Inflammatory macrophage treated with lipopolysaccharide for 1 hour (primary cell): ENCODE measurements at places on chromosomes 16 and 17.

DNA sequence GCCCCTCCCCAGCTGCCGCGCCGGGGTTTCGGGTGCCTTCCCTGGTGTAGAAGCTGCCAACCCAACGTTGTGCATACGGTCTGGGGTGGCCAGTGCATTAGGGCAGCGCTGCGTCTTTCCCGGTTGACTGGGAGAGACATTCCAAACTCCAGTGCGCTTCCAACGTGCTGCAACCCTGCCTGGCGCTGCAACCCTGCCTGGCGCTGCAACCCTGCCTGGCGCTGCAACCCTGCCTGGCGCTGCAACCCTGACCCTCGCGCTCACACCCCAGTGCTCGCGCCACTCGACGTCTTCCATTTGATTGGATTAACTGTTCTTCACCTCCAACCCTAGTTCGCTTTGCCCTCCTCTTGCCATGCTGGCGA, 488 bp upstream of the HAP1 start:
- DNase-seq: no peak

DNA sequence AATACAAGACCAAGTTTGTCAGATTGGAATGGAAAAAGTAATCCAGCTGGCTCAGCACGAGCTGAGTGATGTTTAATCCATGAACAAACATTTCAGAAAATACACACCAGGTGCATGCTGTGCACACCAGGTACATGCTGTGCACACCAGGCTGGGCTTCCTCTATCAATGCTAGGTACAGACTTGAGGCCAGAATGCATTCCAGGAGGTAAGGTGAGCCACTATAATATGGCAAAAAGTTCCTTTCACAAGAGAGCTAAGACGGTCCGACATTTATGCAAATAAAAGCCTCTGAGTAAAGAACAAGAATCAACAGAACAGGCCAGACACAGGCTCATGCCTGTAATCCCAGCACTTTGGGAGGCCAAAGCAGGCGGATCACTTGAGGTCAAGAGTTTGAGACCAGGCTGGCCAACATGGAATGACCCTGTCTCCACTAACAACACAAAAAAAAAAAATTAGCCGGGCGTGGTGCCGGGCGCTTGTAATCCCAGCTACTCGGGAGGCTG, 128.2 kb downstream of the ZNF778 start:
- no peak for DNase-seq

DNA sequence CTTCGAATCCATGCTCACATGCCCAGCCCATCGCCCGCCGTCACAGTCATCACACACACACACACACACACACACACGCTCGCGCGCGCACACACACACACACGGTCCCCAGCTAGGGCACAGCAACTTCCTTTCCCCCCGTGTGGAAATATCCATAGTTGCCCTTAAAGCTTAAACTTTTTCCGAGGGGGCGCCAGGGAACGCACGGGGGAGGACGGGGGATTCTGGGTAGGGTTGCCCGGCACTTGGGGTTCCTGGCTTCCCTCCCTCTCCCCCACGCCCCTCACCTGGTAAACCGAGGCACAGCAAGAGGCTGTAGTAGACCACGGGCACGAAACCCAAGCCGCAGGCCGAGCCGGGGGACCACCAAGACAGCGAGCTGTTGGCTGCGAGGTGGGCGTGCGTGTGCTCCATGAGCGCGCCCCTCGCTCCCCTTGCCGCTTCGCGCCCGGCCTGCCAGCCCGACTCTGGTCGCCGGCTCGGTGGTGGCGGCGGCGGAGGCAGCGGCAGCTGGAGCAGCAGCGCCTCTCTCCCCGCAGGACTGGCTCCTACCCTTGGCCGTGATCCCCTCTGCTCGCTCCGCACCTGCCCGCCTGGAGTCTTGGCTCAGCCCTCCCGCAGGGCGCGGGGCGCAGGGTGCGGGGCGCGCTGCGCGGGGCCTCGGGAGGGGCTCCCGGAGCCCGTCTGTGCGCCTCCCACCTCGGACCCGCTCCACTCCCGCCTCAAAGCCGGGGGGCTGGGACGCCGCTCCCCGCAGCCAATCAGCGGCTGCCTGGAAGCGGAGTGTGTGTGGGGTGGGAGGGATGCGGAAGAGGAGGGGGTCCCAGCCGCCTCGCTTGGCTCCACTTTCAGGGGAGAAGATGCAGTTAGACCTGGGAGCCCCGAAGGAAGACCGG, at the start of gene GPR139:
GPR139 (minus strand) TSS at position 688 of the 896 bp plus-strand sequence; CDS start at position 414, 274 bp downstream.
- DNase-seq: no peak

- DNase-seq: peak; percentile 84
Observed at GRCh38 chr17:42315402-42316156, 27.3 kb downstream of the STAT5A start.

- DNase-seq: peak; percentile 68
Observed at GRCh38 chr17:980406-981291, 1.1 kb upstream of the NXN start.

GRCh38 chr17:59300941-59301340, 30.5 kb upstream of the YPEL2 start:
- DNase-seq: peak; percentile 20

- no peak for DNase-seq
Observed at GRCh38 chr16:11175787-11176341, 80.1 kb downstream of the SOCS1 start.

DNA sequence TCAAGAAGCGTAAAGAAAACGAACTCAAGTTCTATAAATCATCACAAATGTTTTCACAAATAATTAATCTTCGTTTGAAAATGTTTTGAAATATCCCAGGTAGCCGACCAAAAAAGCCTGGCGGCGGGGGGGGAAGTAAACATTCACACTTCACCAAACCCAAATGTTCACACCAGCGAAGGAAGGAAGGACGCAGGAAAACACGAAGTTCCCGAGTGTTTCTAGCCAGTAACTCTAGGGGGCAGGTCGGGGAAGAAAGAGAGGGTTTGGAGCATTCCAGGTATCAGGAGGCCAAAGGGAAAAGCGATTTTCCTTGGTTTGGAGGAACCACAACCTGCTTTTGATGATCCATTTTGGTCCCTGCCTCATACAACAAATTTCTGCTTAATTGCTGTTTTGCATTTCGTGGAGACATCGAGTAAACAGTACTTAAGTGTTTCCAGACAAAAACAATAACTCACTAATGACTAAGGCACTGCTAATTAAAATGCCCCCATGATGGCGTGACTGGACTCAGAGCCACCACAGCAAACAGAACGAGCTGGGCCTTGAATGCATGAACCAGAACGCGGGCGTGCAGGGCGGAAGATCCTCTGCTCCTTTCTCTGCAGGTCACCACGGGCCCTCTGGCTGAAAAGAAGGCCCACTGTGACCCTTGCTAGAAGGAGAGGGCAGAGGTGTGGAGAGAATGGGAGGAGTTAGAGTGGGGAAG, 16.6 kb downstream of the ZFHX3 start:
- no peak for DNase-seq

DNA sequence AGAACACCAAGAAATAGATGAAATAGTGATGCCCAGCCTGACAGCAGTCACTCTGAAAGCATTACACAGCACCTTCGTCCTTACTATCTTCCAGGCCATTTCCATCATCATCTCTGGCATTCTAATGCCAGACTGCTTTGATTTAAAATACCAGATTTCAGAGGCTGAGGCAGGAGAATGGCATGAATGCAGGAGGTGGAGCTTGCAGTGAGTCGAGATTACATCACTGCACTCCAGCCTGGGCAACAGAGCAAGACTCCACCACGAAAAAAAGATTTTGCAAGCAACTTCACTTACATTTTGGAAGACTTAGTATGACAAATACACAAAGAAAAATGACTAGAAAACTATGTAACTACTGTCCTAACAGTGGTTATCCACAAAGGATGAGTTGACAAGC, 244.0 kb downstream of the CPPED1 start:
- DNase-seq: no peak

DNA sequence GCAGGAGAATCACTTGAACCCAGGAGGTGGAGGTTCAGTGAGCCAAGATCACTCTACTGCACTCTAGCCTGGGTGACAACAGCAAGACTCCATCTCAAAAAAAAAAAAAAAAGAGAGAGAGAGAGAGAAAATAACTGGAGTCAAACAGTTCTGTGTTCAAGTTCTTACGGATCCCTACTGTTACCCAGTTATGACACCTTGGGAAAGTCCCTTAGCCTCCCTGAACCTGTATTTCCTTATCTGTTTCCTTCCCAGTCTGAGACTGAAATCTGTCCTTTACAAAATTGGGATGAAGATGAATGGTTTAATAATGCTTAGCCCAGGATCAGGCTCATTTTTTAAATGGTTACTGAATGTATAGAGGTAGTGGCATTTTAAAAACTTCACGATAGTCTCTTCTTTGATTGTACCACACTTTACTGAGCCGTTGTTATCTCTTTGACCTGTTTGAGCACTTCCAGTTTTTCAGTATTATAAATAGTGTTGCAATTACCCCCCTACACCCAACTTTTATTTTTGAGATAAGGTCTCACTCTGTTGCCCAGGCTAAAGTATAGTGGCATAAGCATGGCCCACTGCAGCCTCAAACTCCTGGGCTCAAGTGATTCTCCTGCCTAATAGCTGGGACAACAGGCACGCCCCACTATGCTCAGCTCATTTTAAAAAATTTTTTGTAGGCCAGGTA, 17.1 kb downstream of the ZNF768 start:
- DNase-seq: no peak

DNA sequence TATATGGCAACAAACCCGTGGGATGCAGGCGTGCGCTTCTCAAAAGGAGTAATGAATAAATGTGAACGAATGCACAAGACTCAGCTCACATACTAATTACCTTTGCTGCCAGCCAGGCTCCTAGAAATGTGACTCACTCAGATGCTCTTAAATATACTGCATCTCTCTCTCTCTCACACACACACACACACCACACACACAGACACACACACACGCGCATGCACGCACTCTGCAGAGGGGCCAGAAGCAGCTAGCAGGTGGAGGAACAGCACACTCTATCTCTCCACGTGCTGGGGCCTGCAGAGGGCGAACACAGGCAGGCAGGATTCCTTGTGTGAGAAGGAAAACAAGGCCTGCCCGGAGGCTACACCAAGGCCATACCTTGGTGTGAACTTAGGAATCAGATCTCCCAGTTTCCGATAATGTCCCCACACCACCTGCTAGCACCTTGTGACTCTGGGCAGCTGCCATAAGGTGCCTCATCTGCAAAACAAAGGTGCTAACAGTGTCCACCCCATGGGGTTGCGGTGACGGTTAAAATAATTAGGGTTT, 5.3 kb downstream of the GPRC5B start:
- DNase-seq: no peak

GRCh38 chr16:87496447-87496801, 3.6 kb upstream of the ZCCHC14 start:
- DNase-seq: peak; percentile 62

DNA sequence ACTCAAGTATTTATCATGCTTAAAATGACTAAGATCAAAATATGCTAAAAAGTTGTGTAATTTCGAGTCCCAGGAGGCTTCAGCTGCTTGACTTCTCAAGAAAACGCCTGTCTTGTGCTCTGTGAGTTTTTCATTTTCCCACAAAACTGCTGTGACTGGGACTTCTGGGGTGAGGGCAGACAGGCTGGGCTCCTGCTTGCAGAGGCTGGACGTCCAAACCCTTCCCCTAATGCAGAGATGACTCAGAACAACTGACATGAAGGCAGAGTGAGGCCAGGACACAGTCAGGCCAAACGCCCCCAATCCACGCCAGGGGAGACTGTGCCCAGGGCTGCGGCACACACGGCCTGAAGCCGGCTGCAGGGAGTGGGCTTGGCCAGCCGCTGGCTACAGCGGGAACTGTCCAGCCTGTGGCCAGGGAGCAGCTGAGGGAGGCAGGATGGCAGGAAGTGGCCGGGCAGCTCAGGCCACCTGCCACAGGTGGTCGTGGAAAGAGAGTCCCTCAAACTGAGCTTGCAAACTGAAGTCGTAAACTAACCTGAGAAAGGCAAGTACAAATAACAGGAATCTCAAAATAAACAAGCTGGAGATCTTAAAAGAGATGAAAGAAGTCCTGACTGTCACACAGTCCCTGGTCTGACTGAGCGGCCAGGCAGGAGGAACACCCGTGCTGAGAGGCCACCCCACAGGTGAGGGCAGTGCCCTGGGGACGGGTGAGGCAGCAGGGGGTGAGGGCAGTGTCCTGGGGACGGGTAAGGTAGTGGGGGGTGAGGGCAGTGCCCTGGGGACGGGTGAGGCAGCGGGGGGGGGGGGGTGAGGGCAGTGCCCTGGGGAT, 21.3 kb upstream of the HEXD start:
- no peak for DNase-seq

DNA sequence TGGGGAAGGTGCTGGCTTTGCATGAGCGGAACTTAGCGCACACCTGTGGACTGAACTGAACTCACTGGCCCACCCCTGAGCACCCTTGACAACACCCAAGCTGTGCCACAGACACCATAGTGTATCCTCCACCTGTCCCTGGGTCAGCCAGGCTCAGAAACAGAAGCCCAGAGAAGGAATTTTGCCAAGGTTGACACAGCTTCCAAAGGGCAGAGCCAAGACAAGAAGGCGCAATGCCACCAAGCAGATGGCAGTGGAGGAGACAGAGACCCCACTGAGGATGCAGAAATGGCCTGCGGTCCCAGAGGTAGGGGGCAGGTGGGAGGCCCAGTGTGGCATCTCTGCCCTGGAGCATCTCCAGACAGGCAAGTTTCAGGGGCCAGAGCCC, 169.0 kb downstream of the ENGASE start:
- no peak for DNase-seq

DNA sequence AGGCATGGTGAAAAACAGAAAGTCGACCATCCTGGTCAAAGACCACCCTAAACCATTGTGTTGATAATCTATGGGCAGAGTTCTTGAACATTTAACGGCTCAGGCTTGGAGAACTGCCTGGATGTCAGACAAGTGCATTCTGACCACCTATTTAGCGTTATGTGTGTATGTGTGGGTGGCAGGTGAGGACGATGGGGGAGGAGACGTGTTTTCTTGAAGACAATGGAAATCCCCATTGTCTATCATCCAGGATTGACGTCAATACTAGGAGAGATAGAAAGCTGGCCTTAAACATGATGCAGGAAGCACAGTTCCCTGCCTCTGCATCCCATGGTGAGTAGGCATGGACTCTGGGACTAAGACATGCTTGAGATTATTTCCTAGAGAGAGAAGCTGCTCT, 157.4 kb upstream of the MAF start:
- no peak for DNase-seq

GRCh38 chr17:13822700-13823099, 221.0 kb upstream of the HS3ST3A1 start:
- DNase-seq: no peak

- DNase-seq: no peak
Observed at GRCh38 chr16:85401370-85401916, 211.7 kb upstream of the GSE1 start.

GRCh38 chr16:10751291-10751697, 7.7 kb downstream of the NUBP1 start:
- DNase-seq: peak; percentile 25

- peak; percentile 61 for DNase-seq
Observed at GRCh38 chr16:85437166-85438052, 175.7 kb upstream of the GSE1 start.
